Heart right ventricle (tissue), 16 donors: ENCODE measurements at places on chromosomes 1 and 21. TPM values are rescaled to one million over a fixed set of nuclear protein-coding genes. Genes with fewer than 3 reads are reported as not detected.

The TNNI3K gene
- total RNA-seq: 58.1 TPM

- peak overlapping the region; percentile 36 for H3K27ac ChIP-seq
- no peak overlapping the region for H3K4me3 ChIP-seq
- no peaks in the 10 kb centered on the region for H3K36me3 ChIP-seq
- DNase-seq: no peak
- H3K27me3 ChIP-seq: no peaks in the 10 kb centered on the region
- H3K4me1 ChIP-seq: peaks cover 60% of the 10 kb centered on the region
These were observed 3.3 kb downstream of the URB1 start for GRCh38 chr21:32389337-32390015.

GRCh38 chr1:39590546-39590945 lies 14.0 kb upstream of the PABPC4 start:
- H3K27ac ChIP-seq: no peak overlapping the region
- no peak overlapping the region for H3K4me3 ChIP-seq
- no peaks in the 10 kb centered on the region for H3K4me1 ChIP-seq
- H3K27me3 ChIP-seq: no peaks in the 10 kb centered on the region
- no peak for DNase-seq

DNA sequence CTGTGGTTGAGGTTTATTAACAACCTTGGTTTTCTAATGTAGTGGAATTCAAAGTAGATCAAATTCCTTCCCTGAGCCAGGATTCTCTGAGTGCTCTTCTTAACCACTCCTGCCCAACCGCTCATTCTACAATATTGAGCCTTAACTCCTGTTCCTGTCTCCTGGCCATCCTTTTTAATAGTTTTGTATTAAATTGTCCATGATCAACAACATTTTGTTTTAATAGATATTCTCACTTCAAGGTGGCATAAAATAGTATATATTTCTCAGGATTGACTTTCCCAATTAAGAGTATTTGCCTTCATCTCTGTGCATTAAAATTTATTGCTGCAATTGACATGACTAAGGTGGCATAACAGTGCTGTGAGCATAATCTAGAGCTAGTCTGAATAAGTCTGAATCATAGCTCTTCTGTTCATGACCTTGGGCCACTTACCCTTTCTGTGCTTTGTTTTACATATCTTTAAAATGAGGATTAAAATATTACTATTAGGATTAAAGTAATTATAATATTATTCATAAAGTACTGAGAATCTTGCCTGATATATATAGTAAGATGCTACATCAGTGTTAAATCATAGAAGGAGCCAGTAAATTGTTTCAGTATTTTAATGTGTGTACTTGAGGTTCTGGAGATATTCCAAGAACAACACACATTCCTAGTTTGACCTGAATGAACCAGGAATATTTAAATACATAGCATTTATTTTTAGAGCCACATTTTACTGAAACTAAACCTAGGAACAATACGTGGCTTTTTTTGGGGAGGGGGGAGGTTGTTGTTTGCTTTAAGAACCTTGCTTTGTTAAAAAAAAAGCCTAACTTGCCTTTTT lies 76.4 kb downstream of the ADGRL2 start:
- H3K36me3 ChIP-seq: no peaks in the 10 kb centered on the region
- H3K4me3 ChIP-seq: no peak overlapping the region
- peaks cover 64% of the 10 kb centered on the region for H3K4me1 ChIP-seq
- no peaks in the 10 kb centered on the region for H3K27me3 ChIP-seq
- no peak overlapping the region for H3K27ac ChIP-seq
- DNase-seq: no peak

The ACADM gene
- total RNA-seq: 359 TPM

DNA sequence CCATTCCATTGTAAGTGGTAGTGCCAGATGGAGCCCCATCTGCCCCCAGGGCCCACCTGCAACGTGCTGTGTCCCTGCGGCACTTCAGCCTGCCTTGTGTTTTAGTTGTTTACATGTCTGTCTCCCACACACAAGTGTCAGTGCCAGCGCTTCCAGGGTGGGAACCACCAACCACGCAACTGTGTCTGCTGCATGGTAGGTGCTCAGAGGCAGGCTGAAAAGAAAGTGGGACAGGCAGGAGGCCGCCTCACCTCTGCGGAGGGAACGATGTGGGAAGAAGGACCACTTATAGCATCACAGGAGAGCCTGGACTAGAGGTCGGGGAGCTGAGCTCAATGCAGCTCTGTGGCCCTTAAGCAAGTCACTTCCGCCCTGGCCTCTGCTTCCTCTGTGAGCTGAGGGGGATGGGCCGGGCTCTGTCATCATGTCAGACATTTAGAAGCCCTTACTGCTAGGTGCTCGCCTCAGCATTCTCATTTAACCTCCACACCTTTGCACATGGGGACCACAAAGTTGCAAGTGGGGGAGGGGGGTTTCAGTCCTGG lies 17.9 kb downstream of the SLC9A1 start:
- no peaks in the 10 kb centered on the region for H3K36me3 ChIP-seq
- no peak overlapping the region for H3K4me3 ChIP-seq
- H3K27me3 ChIP-seq: no peaks in the 10 kb centered on the region
- H3K4me1 ChIP-seq: peaks cover 93% of the 10 kb centered on the region

- H3K4me1 ChIP-seq: no peaks in the 10 kb centered on the region
- H3K36me3 ChIP-seq: no peaks in the 10 kb centered on the region
- H3K27ac ChIP-seq: no peak overlapping the region
- no peaks in the 10 kb centered on the region for H3K27me3 ChIP-seq
These were observed 558.4 kb downstream of the LMO4 start for GRCh38 chr1:87887100-87887499.

The NGF gene
- 4.4 TPM for total RNA-seq

GRCh38 chr1:202860744-202861419 lies 28.1 kb downstream of the RABIF start:
- H3K4me1 ChIP-seq: peaks cover 15% of the 10 kb centered on the region
- peak overlapping the region; percentile 82 for H3K4me3 ChIP-seq
- DNase-seq: peak; percentile 27
- H3K27me3 ChIP-seq: no peaks in the 10 kb centered on the region
- no peak overlapping the region for H3K27ac ChIP-seq

GRCh38 chr1:16018308-16018707 lies 465 bp upstream of the HSPB7 start:
- no peak for DNase-seq
- H3K36me3 ChIP-seq: no peaks in the 10 kb centered on the region
- H3K4me1 ChIP-seq: peaks cover 25% of the 10 kb centered on the region
- H3K27me3 ChIP-seq: no peaks in the 10 kb centered on the region
- peak overlapping the region; percentile 70 for H3K4me3 ChIP-seq
- H3K27ac ChIP-seq: peak overlapping the region; percentile 94

GRCh38 chr1:160708801-160709200 lies 2.8 kb downstream of the CD48 start:
- no peak for DNase-seq
- peak overlapping the region; percentile 90 for H3K27ac ChIP-seq
- no peaks in the 10 kb centered on the region for H3K36me3 ChIP-seq
- no peaks in the 10 kb centered on the region for H3K27me3 ChIP-seq

DNA sequence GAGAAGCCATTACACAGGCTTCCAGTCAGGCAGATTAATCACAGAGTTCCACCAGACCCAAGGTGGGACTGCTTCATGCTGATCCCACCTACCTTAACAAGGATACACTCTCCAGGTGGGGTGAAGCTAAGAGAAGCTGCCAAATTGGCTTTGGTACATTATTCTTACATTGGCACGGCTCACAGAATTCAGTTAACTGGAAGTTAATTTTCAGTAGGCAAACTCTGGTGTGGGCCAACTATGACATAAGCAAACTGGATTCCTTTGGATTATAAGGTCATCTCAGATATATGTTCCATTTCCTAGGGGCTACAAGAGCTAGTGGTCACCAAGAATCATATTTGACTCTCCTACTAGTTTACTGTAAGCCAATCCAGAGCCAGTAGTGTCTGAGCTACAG lies 448.8 kb upstream of the BEND5 start:
- no peaks in the 10 kb centered on the region for H3K36me3 ChIP-seq
- H3K4me1 ChIP-seq: no peaks in the 10 kb centered on the region
- H3K4me3 ChIP-seq: no peak overlapping the region
- no peak for DNase-seq
- no peaks in the 10 kb centered on the region for H3K27me3 ChIP-seq

DNA sequence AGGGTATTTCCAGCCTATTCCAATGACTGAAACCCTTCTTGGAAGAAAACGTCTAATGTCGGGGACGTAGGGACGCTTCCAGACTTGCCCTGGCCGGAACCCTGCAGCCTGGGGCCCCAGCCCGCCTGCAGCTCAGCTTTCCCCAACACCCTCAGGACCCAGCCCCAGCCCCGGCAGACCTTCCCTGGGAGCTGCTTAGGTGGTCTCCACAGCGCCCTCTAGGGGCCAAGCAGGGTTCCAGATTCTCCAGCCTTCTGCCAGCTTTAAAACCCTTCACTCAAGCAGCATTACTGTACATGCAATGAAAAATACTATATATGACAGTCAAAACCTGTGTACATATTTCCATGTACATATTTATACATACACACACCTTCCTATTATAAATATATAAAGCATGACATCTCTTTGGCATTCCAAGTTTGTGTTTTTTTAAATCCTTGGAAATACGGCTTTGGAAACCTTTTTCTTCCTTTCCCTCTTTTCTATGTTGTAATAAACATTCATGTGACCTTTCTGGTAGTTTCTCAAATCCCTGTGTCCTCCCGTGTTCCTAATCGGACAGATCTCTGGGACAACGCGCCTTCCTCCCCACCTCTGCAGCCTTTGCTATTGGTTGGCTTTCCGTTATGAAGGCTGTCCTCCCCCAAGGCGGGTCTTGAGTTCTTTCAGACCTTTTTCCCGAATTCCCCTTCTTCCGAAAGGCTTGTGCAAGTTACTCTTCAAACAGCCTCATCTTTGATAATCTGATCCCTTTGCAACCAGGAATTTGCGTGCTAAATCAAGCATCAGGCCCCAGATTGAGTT lies 60.3 kb downstream of the STUM start:
- H3K36me3 ChIP-seq: no peaks in the 10 kb centered on the region
- DNase-seq: peak; percentile 67
- H3K4me3 ChIP-seq: no peak overlapping the region
- no peak overlapping the region for H3K27ac ChIP-seq
- peaks cover 30% of the 10 kb centered on the region for H3K4me1 ChIP-seq

The SYT2 gene
- total RNA-seq: not detected

DNA sequence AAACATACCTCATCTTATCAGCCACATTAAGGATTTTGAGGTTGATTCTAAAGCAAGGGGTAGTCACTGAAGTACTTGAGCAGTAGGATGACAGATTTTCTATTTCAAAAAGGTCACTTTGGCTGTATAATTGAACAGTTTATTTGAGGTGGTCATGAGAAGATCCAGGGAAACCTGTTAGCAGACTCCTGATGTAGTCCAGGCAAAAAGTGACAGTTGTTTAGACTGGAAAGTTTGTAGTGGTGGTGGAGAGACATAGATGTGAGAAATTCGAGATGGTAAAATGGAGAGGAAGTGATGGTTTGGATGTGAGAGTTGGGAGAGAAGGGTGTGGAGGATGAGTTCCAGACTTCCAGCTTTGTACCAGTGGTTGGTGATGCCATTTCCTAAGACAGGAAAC lies 7.5 kb downstream of the FAM163A start:
- DNase-seq: no peak
- no peak overlapping the region for H3K4me3 ChIP-seq
- H3K4me1 ChIP-seq: no peaks in the 10 kb centered on the region
- peaks cover 7% of the 10 kb centered on the region for H3K27me3 ChIP-seq
- no peaks in the 10 kb centered on the region for H3K36me3 ChIP-seq

DNA sequence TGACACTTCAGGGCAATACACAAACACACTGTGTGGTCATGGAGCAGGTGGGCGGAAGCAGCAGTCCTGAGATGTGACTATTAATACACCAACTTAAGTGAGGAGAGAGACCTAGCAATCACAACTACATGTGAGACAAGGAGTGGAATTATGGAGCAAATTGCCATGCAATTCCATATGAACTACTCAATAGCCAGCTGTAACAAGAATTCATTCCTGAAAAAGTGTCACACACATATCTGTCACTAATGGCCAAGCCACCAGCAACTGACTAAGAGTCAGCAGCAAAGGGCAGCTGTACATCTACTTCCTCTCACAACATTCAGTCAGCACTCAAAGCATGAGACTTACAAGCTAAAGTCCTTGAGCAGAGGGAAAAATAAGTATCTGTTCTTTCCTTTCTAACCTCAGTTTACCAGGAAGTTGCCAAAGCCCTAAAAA lies 46.2 kb downstream of the GPR3 start:
- peaks cover 25% of the 10 kb centered on the region for H3K36me3 ChIP-seq
- H3K4me1 ChIP-seq: peaks cover 69% of the 10 kb centered on the region
- no peaks in the 10 kb centered on the region for H3K27me3 ChIP-seq
- DNase-seq: no peak
- H3K4me3 ChIP-seq: no peak overlapping the region
- H3K27ac ChIP-seq: peak overlapping the region; percentile 86

DNA sequence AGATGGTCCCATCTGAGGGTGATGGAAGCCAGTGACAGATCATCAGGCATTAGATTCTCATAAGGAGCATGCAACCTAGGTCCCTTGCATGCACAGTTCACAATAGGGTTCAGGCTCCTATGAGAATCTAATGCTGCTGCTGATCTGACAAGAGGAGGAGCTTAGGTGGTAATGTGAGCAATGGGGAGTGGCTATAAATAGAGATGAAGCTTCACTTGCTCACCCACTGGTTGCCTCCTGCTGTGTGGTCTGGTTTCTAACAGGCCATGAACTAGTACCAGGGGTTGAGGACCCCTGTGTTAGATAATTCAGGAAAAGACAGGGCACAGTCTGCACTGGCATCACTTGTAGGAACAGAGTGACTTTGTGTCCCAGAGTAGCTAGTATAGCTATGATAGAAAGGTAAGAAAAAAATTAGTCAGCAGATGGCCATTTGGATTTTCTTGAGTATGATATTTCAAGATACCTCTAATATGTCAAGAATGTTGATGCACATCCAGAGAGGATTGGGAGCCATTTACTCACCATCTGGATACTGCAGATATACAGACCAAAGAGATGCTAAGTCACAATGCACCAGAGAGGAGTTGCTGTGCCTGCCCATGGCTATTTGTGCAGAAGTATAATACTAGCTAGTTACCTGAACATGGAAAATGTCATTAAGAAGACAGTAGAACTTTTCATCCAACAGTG lies 53.6 kb downstream of the ADCY10 start:
- no peaks in the 10 kb centered on the region for H3K36me3 ChIP-seq
- H3K4me3 ChIP-seq: no peak overlapping the region
- H3K4me1 ChIP-seq: no peaks in the 10 kb centered on the region

The FCER1A gene
- total RNA-seq: not detected
